GM23248 (cell line): ENCODE measurements at places on chromosomes 7 and 10. TPM values are rescaled to one million over a fixed set of nuclear protein-coding genes. Genes with fewer than 3 reads are reported as not detected.
A peak's percentile ranks its signal among the peaks of the same experiment; 100 is the strongest.

DNA sequence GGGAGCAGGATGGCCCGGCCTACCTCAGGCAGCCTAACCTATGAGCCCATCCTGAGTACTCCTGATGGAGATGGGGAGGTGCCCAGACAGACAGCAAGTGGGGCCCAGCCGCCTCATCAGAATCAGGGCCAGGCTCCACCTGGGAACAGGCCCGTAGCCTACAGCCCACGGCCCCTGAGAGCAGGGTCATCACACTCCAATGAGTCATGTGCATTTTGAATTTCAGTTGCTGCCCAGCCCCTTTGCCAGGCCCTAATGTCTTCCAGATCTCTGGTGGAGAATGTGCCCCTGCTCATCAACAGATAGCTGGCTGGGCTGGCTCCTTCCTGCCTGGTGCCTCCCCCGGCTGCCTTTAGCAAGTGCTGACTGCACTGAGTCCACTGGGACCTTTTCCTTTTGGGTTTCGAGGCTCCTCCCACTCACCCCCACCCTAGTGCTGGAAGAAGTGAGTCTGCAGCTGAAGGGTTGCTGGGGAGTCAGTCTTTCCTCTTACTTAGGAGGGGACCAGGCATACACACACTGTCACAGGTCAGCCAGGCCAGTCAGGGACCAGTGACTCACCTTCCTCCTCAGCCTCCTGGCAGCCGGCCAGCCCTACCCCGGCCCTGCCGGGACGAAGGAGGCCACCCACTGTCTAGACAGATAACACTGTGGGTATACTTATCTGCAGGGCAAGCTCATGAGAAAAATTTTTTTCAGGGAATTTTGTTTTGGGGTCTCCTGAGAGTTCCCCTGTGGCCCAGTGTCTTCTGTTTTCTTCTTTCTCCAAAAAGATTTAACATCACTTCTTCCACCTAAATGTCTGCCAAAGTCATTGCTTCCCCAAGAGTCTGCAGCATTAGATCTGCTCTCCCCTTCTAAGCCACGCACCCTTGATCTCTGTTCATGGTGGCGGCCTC is 9.1 kb upstream of the ASIC3 start:
- peaks cover 18% of the 10 kb centered on the region for H3K4me1 ChIP-seq
- peak overlapping the region; percentile 94 for H3K27ac ChIP-seq
- no peaks in the 10 kb centered on the region for H3K36me3 ChIP-seq

GRCh38 chr10:98394851-98395440 is 20.0 kb downstream of the PYROXD2 start:
- no peak overlapping the region for H3K4me3 ChIP-seq
- peak overlapping the region; percentile 48 for H3K27ac ChIP-seq
- no peaks in the 10 kb centered on the region for H3K27me3 ChIP-seq
- H3K4me1 ChIP-seq = peaks cover 19% of the 10 kb centered on the region; the same call in 1 of the 2 replicates
- no peaks in the 10 kb centered on the region for H3K36me3 ChIP-seq
- peak; percentile 18 for DNase-seq

DNA sequence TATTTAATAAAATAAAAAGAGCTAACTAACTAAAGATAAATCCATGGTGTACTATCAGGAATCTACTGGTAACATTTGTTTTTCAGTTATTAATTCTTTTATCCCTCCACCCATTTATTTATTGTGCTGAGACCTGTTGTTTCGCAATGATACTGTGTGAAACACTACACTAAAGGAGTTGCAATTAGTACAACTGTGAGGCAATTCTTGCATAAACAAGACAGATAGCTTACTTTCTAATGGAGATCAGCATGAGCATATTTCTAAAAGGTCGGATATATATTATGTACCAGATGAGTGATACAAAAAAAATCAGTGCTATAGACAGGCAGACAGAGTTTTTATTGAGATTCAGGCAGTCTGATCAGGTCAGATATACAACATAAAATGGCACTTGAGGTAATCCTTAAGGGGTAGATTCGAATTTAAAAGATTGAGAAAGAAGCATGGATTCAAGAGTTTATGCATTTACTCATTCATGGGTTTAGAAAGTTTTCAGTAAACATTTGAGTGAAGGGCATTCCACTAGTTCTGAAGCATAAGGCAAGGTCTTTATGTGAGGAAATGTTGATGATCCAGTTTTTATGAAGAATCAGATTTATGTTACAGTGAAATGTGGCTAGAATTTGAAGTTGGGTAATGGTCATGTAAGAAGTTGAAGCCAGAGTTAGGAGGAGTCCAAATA is 147.6 kb downstream of the POLR1F start:
- no peak overlapping the region for H3K4me3 ChIP-seq
- peaks cover 30% of the 10 kb centered on the region for H3K4me1 ChIP-seq
- H3K36me3 ChIP-seq = no peaks in the 10 kb centered on the region
- peak; percentile 48 for DNase-seq

- H3K27ac ChIP-seq = no peak overlapping the region
- no peaks in the 10 kb centered on the region for H3K4me1 ChIP-seq
- H3K27me3 ChIP-seq = peaks cover 18% of the 10 kb centered on the region
- H3K36me3 ChIP-seq = no peaks in the 10 kb centered on the region
Observed at GRCh38 chr10:93827056-93827804, 66.5 kb upstream of the SLC35G1 start.

GRCh38 chr10:100413173-100413572 is 49.6 kb upstream of the WNT8B start:
- H3K27me3 ChIP-seq = no peaks in the 10 kb centered on the region
- H3K4me1 ChIP-seq = no peaks in the 10 kb centered on the region
- DNase-seq = no peak
- no peak overlapping the region for H3K27ac ChIP-seq
- H3K36me3 ChIP-seq = no peaks in the 10 kb centered on the region
- H3K4me3 ChIP-seq = no peak overlapping the region

DNA sequence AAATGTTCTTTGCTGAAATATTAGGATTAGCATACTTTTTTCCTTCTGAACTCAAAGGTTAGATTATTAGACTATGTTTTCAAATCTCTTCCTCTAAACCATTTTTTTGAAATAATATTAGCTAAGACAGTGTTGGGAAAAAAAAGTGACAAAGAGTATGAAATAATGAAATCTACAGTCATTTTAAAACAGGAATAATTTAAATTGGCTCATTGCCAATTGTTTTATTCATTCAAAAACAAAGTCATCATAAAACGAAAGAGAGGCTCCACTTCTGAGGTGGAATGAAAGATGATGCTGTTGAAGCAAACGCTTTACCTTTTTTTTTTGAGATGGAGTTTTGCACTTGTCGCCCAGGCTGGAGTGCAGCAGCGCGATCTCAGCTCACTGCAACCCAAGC is 51.2 kb downstream of the RNF32 start:
- DNase-seq = no peak
- no peak overlapping the region for H3K4me3 ChIP-seq
- H3K27me3 ChIP-seq = no peaks in the 10 kb centered on the region
- no peak overlapping the region for H3K27ac ChIP-seq
- no peaks in the 10 kb centered on the region for H3K36me3 ChIP-seq

DNA sequence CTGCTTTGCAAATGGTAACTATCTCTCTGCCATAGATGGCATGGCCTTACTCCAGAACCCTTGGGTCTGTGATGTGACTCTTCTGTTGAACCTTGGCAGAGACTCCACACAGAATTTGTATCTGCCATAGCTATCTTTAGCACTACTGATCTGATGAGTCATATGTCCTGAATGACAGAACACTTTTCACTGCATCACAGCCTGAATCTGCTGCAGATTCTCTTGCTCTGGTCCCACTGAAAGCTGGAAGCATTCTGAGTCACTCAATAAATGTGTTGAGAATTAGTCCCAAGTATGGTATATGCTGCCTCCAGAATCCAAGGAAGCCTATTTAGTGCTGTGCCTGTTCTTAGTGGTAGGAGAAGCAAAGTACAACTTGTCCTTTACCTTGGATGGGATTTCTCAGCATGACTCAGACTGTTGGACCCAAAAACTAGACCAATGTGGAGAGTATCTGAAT is 39.5 kb upstream of the ANKRD1 start:
- peak; percentile 86 for DNase-seq
- H3K4me3 ChIP-seq = no peak overlapping the region
- H3K36me3 ChIP-seq = no peaks in the 10 kb centered on the region
- peak overlapping the region; percentile 22; the same call in 1 of the 2 replicates for H3K27ac ChIP-seq
- H3K27me3 ChIP-seq = no peaks in the 10 kb centered on the region

- no peaks in the 10 kb centered on the region for H3K36me3 ChIP-seq
- no peak overlapping the region for H3K4me3 ChIP-seq
- H3K27ac ChIP-seq = no peak overlapping the region
- peaks cover 16% of the 10 kb centered on the region for H3K4me1 ChIP-seq
- H3K27me3 ChIP-seq = no peaks in the 10 kb centered on the region
Observed at GRCh38 chr10:67789769-67790168, 48.2 kb downstream of the DNAJC12 start.

GRCh38 chr7:107233-107632 is 85.1 kb upstream of the FAM20C start:
- no peak for DNase-seq
- no peak overlapping the region for H3K27ac ChIP-seq
- no peaks in the 10 kb centered on the region for H3K36me3 ChIP-seq
- H3K4me1 ChIP-seq = peaks cover 3% of the 10 kb centered on the region
- no peak overlapping the region for H3K4me3 ChIP-seq

- H3K4me1 ChIP-seq = peaks cover 40% of the 10 kb centered on the region
- peaks cover 16% of the 10 kb centered on the region; the same call in 1 of the 2 replicates for H3K36me3 ChIP-seq
- no peak overlapping the region for H3K27ac ChIP-seq
- DNase-seq = peak; percentile 44
- H3K4me3 ChIP-seq = no peak overlapping the region
- H3K27me3 ChIP-seq = no peaks in the 10 kb centered on the region
Observed at GRCh38 chr10:100522107-100522801, 2.6 kb upstream of the SEC31B start.

DNA sequence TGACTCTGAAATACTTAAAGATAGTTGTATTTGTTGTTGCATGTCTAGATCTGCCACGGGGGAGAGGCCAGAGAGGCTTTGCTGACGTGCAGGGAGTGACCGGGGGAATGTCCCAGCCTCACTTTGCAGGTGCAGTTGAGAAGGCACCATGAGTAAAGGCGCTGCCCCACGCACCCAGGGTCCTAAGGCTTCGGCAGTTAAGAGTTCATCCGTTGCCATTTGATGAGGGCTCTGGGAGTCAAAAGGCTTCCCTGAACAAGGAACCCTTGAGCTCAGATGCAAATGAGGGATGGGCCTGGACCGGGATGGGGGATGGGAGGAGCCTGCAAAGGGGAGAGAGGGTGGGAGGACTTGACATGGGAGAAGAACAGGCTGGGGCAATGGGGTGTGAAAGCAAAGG is 20.4 kb downstream of the PPP2R2D start:
- DNase-seq = no peak
- H3K27ac ChIP-seq = no peak overlapping the region
- H3K4me1 ChIP-seq = no peaks in the 10 kb centered on the region
- H3K4me3 ChIP-seq = no peak overlapping the region
- no peaks in the 10 kb centered on the region for H3K27me3 ChIP-seq

GRCh38 chr10:3072641-3073360 is 5.5 kb downstream of the PFKP start:
- H3K36me3 ChIP-seq = peaks cover 6% of the 10 kb centered on the region; the same call in 1 of the 2 replicates
- H3K4me1 ChIP-seq = peaks cover 17% of the 10 kb centered on the region; the same call in 1 of the 2 replicates
- no peak for DNase-seq
- H3K27me3 ChIP-seq = no peaks in the 10 kb centered on the region
- no peak overlapping the region for H3K4me3 ChIP-seq

DNA sequence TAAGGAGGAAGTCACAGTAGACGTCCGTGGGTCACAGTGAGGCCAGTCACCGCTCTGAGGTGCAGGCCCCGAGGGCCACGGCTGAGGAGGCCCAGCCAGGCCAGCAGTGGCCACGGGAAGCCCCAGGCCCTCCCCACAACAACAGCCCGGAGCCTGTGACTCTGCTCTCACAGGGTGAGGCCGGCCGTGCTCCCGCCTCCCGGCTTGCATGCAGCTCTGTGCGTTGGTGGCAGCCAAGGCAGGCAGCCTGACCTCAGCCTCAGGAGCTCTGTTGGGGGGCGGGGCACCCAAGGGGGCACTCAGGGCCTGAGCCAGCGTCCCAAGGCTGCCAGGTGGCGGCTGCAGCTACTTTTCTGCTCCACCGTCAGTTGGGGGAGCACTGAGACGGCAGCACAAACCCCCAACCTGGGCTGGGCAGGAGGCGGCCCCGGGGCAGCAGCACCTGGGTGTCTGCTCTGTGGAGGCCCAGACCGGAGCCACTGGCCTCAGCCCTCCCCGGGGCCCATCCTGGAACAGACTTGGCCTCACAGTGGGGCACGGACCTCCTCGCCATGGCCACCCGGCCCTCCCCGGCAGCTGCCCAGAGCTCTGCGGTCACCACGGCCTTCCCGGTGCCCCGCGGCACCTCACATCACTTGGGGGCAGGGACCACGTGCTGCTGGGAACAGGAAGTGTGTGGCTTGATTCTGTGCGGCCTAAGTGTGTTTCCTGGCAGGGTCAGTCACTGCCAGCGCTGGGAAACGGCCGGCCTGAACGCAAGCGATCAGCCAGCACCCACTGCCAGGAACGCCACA is 13.3 kb downstream of the CYP2W1 start:
- no peaks in the 10 kb centered on the region for H3K27me3 ChIP-seq
- H3K27ac ChIP-seq = no peak overlapping the region
- H3K4me1 ChIP-seq = 0 out of 2 replicates have a peak, but pooled peaks cover 3% of the 10 kb centered on the region
- no peak for DNase-seq

- peak overlapping the region; percentile 73 for H3K27ac ChIP-seq
- no peak for DNase-seq
- no peaks in the 10 kb centered on the region for H3K27me3 ChIP-seq
- H3K36me3 ChIP-seq = no peaks in the 10 kb centered on the region
- peaks cover 20% of the 10 kb centered on the region for H3K4me1 ChIP-seq
- H3K4me3 ChIP-seq = no peak overlapping the region
Observed at GRCh38 chr10:101013365-101013825, 13.8 kb downstream of the LZTS2 start.

GRCh38 chr7:71539615-71540014 is 407.7 kb downstream of the GALNT17 start:
- no peak overlapping the region for H3K27ac ChIP-seq
- H3K4me1 ChIP-seq = no peaks in the 10 kb centered on the region
- no peak overlapping the region for H3K4me3 ChIP-seq
- H3K36me3 ChIP-seq = no peaks in the 10 kb centered on the region
- no peak for DNase-seq
- no peaks in the 10 kb centered on the region for H3K27me3 ChIP-seq

Gene TET1
- 1.3 and 2.1 TPM in 2 replicates for total RNA-seq

Gene FLNC
- 304 and 353 TPM in 2 replicates for total RNA-seq

Gene RAMP3
- not detected in 2 replicates for total RNA-seq

Gene VSIR
- 60.8 and 81.6 TPM in 2 replicates for total RNA-seq

Gene LBX1
- not detected in 2 replicates for total RNA-seq

Gene ZNF511
- 12.4 and 12.6 TPM in 2 replicates for total RNA-seq

Gene TMEM130
- not detected in 2 replicates for total RNA-seq
